ENCODE measurements at places on chromosomes 7 and 10.

- DNase-seq, result no peak
Measured at GRCh38 chr7:5406957-5407945, 16.4 kb downstream of the TNRC18 start.

DNA sequence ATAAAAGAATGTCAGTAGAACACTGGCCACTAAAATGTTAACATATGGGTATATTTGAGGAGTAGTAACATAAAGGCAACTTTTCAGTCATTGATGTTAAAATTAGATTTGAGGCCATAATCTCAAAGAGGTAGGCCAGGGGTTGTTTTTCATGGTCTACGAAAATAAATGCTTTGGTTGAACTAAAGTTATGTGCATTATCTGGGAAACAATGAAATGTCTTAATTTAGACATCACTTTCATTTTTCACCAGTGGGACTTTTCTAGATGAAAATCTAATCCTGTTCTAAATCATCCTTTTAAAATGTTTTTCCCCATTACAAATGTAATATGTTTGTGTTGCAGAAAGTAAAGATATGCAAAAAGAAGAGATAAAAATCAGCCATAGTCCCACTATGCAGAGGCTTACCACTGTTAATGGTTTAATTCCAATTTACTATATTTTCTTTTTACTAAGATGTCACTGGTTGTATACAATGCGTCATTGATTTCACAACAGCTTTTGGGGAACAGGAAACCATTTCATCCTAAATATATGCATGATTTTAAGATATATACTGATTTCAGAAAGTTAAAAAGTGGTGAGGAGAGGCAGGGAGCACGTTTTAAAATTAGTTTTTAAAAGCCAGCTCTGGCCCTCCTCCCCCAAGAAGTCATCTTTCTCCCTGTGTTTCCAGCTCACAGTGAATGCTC is 64.3 kb downstream of the ARID5B start:
- DNase-seq, result no peak

DNA sequence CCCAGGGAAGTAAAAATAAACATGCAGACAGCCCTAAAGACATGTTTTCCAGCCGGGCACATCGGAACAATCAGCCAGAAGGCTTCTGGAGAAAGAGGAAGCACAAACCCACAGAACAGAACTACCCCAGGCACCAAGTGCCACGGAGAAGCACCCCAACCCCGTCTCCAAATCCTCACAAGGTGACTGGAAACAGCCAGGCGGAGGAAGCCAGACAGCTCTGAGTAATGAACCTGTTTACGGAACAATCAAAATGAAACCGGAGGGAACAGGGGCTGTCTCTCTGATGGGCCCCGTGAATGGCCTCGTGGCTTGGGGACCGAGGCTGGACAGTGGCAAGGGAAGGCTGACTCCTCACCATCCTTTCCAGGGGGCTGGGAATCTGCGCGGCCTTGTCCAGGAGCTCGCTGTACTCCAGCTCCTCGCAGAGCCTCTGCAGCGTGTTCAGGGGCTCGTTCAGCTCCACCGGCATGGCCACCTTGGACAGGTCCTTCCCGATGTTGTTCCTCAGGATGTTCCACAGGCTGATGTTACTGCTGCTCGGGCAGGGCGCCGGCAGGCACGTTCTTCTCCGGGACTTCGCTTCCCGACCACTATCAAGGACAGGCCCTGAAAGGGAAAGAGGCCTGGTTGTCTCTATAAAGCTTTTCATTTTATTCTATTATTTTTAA is 77.0 kb upstream of the GSDME start:
- DNase-seq, result no peak

DNA sequence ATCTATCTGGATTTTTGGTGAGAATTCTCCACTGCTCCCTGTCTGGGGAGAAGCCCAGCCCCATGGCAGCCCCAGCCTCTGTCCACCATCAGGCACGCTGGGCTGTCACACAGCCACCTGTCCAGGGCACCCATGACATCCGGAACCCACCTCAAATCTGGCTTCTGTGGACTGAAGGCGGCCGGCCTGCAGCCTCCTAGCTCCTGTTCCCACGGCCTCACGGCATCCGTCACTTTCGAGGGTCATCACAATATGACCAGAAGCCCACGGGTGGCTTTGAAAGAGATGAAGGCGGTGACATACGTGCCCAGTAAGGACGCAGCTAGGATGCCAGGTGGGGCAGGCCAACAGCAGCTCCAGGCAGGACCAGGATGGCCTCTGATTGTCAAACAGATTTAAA is 140.9 kb downstream of the PTPRN2 start:
- DNase-seq, result no peak

DNA sequence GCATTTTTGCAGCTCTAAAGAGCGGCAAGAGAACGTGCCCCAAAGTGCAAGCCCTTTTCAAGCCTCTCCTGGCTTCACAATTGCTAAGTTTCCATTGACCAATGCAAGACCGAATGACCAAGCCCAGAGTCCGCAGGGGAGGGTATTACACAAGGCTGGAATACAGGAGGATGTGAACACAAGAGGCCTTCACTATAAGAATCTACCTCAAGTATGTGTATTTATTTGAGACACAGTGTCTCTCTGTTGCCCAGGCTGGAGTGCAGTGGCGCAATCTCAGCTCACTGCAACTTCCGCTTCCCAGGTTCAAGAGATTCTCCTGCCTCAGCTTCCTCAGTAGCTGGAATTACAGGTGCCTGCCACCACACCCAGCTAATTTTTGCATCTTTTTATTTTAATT is 22.2 kb upstream of the TPST1 start:
- no peak for DNase-seq

- no peak for DNase-seq
Measured at GRCh38 chr7:48760528-48761265, 163.7 kb upstream of the CDC14C start.
